ENCODE measurements at places on chromosomes 5 and 9.

GRCh38 chr9:35426627-35427026 is 63.3 kb upstream of the RUSC2 start:
- no peak for DNase-seq

DNA sequence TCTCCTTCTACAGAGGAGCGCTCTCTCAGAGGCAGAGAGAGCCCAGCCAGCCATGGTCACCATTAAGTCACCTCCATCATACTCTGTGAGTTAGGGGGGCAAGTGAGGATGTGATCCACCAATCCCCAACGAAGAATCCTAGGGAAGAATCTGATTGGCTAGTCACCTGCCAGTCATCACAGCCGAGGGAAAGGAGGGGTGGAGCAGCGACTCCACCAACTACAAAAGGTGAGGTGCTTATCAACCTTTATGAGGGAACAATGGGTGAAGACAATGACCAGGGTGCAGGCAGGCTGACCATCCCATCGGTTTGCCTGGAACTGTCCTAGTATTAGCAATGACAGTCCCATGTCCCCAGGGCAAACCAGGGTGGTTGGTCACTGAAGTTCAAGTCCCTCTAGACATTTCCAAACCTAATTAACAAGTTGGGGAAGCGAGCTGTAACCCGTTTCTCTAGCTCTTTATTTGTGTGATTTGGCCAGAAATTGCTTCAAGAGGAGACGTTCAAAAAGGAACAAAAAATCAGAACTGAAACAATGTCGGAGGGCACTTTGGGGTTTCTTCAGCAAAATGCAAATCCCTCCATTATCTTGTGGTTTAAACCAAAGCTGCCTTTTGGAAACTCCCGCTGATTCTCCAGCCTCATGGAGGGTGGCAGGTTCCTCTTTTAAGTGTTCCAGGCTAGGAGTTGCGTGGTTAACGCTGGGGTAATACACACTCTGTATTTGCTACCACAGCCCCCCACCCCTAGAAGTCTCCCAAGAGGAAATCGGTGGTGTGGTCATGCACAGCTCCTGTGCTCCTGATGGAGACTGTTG is 18.8 kb upstream of the FCN1 start:
- no peak for DNase-seq

- no peak for DNase-seq
These were observed 326.0 kb downstream of the NPR3 start for GRCh38 chr5:33037076-33037475.

- DNase-seq: no peak
These were observed 539.9 kb downstream of the ZNF608 start for GRCh38 chr5:124206540-124206939.

DNA sequence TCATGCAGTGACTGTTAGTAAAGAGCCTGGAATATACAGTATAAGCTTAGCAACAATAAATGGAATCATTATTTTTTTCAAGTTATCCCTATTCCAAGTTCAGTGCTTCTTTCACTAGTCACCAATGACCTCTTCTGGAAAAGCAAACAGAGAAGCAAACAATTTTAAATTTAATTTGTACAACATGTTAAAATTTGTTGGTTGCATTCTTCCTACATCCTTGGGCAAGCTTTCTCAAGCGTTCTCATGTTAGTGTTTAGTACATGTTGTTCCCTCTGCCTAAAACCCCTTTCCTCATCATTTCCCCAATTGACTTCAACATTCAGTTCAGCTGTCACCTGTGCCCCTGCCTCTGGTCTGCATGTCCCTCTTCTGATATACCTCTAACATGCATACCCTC is 123.4 kb downstream of the SEC61B start:
- DNase-seq: no peak

GRCh38 chr9:21096172-21096900 is 18.6 kb upstream of the IFNB1 start:
- DNase-seq: no peak

DNA sequence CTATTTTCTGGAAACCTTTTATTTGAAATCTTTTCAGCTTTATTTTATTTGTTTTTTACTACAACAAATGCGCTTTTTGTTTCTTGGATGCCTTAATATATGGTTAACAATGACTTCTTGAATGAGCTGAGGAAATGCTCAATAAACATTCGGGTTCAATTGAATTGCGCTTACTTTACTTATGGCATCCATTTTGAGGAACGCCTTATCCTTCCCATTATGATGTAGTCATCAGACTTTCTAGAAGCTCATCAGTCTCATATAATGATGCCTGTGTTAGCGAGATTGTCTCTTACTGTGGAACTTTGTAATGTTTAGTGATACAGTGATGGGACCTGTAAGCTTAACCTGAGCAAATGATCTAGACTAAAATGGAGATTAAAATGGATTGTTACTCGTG is 916 bp downstream of the SHLD3 start:
- no peak for DNase-seq

- no peak for DNase-seq
These were observed 74.7 kb downstream of the KIF24 start for GRCh38 chr9:34254141-34254913.

DNA sequence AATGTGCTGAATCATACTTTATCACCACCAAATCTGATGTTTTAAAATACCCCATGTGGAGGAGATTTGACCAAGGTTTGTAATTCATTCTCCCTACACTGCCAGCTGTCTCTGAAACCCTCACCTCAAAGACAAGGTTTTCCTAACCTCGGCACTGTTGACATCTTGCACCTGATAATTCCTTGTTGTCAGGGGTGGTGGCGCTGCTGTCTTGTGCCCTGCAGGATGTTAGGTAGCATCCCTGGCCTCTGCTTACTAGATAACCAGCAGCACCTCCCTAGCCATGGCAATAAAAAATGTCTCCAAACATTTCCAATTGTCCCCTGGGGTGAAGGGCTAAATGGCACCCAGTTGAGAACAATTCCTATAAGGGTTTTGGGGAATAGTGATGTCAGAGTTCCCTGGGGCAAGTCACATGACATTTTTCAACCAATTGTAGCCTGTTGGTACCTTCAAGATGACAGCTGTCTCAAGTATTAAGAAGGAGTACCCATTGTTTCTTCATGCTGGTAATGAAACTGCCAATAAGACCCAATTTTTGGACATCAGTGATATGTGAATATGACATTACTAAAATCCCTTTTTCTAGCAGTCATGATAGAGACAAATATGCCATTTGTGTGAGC is 160.6 kb upstream of the PLCXD3 start:
- no peak for DNase-seq

GRCh38 chr5:150777685-150778084 is 872 bp upstream of the SMIM3 start:
- DNase-seq: no peak

DNA sequence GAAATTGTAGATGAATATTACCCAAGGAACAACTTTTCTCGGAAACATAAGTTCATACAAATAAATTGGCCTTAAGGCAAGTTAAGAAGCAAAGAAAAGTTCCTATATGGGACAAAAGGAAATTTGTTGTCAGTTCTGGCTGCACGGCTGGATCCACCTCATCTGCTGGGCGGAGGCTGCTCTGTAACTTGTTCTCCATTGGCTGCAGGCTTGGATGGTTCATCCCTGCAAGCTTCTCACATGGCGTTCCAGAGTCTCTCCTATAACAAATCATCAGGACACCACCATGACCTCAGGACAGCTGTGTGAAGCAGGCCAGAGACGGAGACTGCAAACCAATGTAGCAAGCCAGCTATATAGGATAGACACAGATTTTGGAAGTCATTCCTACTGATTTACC is 81.4 kb upstream of the DAB2 start:
- DNase-seq: no peak

GRCh38 chr5:132387640-132388117 is 18.2 kb downstream of the SLC22A5 start:
- peak; percentile 71 for DNase-seq

DNA sequence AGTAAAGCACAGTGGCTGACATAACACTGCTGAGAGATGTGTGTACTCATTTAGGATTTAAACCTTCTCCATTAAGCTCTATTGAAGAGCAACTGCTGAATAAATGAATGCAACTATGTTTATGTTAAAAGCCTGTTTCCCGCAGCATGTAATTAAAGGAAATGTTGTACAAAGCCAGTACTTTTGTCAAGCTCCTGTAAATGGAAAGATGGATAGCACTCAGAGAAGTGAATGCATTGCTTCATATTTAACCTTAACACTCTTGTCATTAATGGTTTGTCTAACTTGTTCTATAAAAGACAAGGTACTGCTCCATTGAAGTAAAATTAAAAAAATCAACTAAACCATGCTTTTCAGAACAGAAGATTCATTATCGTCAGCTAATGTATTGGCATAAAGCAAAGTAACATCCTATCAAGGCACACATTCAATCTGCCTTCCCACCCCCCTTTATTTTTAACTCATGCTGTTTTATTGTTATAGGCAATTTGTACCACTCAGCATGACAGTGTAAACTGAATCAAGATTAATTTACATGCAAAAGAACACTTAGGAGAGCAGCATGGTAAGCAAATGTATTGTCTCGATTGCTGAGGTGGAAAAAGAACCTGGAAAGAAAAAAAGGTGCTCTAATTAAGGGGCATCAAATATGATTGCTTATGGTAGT is 240.9 kb upstream of the TBCA start:
- no peak for DNase-seq

- no peak for DNase-seq
These were observed 47.0 kb upstream of the SELENOP start for GRCh38 chr5:42858687-42859086.

DNA sequence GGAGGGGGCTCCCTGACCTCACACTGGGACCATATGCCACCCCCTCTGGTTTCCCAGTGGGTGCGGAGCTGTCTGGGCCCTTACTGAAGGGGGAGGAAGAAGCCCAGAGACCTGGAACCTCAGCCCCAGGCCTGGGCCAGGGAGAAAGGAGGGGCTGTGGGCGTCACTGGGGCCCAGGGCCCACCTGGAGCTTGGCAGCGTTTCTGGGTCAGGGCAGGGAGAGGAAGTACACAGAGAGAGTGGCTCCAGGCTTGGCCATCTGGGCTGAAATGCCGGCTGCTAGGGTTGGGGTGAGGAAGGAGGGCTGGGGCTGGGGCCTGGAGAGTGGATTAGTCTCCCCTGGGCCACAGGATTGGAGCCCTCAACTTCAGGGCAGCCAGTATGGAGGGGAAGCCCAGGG is 6.4 kb upstream of the DAB2IP start:
- DNase-seq: no peak

DNA sequence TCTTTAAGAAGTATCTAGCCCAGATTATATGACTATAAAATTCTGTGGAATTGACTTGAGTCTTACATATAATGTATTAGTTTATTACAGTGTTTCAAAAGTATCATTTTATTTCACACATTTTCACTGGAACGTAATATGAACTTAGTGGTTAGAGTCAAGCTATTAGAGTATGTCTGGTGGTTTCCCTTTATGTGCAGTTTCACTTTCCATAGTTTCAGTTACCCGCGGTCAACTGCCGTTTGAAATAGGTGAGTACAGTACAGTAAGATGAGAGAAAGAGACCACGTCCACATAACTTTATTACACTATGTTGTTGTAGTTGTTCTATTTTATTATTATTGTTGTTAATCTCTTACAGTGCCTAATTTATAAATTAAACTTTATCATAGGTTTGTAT is 50.5 kb downstream of the COMMD10 start:
- no peak for DNase-seq

DNA sequence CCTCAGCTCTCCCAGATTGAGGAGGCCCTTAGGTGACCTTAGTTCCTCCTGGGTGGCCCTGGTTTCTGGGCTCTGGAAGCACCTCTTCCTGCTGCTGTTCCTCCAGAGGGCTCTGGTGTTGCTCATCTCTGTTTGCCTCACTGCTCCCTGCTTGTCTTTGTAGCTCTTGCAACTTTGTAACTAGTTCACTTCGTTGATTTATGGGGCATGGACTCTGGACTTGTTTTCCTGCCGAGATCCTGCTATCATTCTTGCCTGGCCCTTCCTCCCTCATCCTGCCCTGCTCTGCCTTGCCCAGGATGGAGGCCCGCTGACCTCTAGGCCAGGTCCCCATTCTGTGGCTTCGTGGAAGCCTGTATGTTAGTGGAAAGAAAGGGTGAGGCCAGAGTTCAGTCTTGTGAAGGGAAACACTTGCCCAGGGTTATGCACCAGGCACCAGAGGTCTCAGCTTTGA is 169.3 kb downstream of the MACROH2A1 start:
- no peak for DNase-seq

DNA sequence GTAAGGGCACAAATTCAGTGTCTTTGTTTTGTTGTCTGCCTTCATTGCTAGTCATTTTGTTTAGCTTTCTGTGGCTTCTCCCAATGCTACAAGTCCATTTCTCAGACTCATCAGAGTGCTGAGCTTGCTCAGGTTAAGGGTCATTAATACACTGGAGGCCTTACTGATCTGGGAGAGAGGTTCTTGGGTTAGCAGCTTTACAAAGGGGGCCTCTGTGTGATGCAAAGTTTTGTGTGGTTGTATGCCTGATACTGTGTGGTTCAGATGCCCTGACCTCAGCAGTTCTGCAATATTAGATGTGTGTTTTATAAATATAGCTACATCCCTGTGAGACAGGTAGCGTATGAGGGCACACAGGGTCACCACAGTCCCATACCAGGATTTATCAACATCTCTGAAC is 34.8 kb upstream of the SMARCA2 start:
- DNase-seq: no peak

- DNase-seq: no peak
These were observed 102.8 kb downstream of the PLK2 start for GRCh38 chr5:58357121-58357520.

DNA sequence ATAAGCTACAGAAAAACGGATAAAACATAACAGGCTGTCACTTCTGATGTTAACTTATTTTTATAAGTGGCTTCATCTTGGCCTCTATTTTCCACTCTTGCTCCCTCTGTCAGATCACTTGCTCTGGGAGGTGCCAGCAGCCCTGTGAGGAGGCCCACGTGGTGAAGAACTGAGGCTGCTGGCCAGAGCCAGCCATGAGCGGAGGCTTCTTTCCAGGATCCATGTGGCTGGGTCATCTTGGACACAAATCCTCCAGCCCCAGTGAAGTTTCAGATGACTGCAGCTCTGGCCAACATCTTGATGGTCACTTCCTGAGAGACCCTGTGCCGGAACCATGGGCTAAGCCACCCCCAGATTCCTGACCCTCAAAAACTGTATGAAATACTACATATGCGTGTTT is 7.5 kb upstream of the CMBL start:
- no peak for DNase-seq

- DNase-seq: no peak
These were observed 8.8 kb upstream of the NEK6 start for GRCh38 chr9:124248960-124249359.

DNA sequence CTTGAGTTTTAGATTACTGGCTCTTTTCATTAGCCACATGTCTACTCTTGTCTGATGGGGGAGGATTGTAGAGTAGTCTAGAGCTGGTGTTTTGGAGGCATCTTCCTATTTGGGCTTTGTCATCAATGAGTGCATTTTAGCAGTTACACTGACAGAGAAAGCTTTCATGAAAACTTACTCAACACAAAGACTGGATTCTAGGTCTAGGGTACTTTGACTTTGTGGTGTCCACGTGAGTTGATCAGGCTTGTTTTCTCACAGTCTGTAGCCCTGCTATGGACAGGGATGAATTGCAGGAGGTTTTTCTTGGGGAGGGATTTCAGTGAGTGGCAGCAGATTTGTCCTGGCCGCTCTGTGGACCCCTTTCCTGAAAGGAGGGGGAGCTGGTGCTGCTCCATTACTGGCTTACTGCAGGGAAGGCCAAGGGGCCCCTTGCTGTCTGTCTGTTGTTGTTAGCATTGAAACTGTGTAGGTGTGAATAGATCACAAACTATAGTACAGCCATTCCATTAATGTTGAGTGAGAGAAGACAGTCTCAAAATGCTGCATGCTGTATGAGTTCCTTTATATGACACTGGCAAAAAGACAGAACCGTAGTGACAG is 6.6 kb downstream of the TRIO start:
- no peak for DNase-seq

All from mucosa of descending colon (tissue), 3 donors.